ENCODE measurements at places on chromosomes 3 and 15.

GRCh38 chr3:32335365-32336112 lies 56.1 kb upstream of the CMTM7 start:
- DNase-seq, result no peak

- DNase-seq, result no peak
Measured at GRCh38 chr3:13009946-13010315, 63.3 kb downstream of the IQSEC1 start.

DNA sequence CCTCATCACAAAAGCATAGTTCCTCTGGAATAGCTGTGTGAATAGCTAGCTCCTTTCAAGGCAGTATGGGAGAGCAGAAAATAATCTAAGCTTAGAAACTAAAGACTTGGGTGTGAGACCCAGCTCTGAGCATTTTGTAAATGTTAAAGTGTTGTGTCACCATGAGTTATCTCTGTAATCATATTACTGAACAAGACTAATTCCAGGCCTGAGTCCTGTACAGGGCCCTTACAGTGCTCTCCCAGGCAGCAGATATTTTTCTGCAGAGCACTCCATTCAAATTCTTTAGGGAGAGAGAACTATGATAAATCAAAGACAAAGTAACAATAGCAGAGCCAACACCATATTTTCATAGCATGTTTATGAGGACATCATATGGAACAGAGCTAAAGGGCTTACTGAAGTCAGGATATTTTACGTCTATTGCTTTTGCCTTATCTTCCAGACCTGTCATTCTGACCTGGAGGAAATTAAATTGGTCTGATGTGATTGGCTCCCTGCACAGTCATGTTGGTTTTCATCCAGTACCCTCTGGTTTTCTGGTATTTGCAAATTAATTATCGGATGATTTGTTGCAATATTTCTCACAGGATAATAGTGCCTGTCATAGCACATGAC lies 172.6 kb upstream of the PPP2R3A start:
- DNase-seq, result no peak

DNA sequence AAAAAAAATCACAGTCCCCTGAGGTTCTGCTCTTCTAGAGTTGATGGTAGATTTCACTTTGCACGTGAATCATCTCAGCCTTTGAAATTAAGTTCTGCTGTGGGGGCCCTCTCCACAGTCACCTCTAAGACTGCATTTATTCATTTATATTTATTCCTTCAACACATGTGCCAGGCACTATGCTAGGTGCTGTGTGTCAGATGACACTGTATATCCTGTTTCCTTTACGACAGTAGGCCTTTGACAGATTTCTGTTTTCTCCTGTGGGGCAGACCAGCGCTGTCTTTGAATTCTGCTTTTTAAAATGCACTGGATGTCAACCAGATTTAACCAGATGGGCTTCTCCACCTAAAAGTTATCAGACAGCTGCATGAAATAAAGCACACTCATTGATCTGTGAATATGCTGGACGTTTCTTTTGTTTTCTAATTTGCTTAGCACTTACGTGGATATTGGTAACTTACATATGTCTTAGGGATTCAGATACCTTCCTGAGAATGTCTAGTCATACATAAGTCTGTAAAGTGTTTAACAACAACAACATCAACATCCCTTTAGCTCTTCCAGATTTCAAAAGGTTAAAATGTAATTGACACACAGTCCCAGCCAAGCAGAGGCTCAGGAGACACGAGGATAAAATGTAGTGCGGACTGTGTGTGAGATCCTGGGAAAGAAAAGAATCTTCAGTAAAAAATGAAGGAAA lies 525.5 kb upstream of the MCTP2 start:
- no peak for DNase-seq

- DNase-seq, result no peak
Measured at GRCh38 chr3:49183873-49184272, 12.5 kb downstream of the KLHDC8B start.

- no peak for DNase-seq
Measured at GRCh38 chr15:49978121-49978520, 140.9 kb downstream of the ATP8B4 start.

GRCh38 chr3:171383206-171384018 lies 76.8 kb downstream of the TNIK start:
- no peak for DNase-seq

GRCh38 chr15:42171122-42171521 lies 14.7 kb upstream of the PLA2G4F start:
- no peak for DNase-seq

DNA sequence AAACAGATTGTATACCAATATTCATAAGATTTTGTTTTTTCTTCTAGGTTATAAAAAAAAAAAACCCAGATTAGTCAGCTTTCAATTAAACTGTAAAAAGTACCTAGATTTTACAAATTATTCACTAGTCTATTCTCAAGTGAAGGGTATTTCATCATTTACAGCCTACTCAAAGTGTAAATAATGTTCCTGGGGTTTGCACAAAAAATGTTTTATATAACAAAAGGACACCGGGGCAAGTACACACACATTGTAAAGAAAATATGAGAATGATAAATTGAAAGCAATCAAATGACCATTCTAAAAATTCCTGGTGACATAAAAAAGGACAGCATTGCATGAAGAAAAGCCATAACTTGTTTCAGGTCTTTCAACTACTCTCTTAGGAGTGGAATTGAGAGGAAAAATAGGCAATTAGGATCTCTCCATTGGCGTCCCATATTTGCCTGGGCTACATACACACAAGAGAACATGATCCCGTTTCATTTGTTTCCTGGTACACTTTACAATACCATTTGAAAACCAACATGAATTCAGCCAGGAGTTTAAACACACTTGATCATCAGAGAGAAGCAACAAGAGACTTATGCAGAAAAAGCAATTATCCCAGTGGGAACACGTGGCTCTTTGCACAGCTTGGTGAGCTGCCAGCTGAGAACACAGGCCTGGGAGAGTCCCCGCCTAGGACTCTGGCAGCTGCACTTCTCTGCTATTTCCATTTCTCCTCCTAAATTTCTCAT lies 1039.2 kb downstream of the ROBO1 start:
- DNase-seq, result no peak

DNA sequence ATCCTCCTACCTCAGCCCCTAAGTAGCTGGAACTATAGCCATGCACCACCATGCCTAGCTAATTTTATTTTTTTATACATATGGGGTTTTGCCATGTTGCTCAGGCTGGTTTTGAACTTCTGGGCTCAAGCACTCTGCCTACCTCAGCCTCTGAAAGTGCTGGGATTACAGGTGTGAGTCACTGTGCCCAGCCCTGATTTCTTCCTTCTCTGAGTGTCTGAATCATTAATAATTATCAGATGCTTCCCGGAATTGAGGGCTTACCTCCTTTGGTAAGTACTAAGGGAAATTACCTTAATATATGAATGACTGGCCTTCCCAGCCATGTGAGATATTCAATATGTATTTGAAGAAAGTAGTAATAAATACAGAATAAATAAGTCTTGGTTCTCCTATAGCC lies 7.2 kb downstream of the CLPX start:
- DNase-seq, result no peak

DNA sequence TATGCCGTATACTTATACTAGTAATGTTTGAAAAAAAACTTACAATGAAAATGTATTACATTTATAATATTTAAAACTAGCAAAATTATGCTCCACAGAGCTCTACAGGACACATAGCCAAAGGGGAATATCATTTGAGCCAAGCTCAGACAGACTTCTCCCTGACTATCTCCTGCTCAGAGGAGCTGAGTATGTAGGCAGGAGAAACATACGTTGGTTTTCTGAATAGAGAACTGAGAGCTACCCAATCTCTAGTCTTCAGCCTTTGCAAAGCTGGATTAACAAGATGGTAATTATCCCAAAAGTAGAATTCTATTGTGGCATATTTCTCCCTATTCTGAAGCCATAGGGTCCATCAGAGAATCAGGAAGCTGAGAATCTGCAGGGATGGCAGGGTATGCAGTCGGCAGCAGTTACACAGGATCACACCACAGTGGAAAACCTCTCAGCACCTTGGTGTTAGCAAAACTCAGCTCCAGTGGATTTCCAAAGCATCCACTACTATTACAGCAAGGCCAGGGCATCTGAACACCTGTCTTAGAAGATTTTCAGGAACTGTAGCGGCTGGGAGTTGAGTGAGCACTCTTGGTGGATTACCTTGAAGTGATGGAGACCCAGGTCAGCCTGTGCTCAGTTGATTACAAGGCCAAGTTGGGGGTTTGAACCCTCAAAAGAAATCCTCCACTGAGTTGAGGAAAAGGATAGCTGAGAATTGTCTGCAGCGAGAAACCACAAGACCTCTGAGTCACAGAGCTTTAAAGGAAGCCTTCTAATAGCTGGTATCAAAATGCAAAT lies 30.1 kb downstream of the GPR15 start:
- DNase-seq, result no peak

GRCh38 chr3:45024542-45025255 lies 1.4 kb upstream of the CLEC3B start:
- no peak for DNase-seq

DNA sequence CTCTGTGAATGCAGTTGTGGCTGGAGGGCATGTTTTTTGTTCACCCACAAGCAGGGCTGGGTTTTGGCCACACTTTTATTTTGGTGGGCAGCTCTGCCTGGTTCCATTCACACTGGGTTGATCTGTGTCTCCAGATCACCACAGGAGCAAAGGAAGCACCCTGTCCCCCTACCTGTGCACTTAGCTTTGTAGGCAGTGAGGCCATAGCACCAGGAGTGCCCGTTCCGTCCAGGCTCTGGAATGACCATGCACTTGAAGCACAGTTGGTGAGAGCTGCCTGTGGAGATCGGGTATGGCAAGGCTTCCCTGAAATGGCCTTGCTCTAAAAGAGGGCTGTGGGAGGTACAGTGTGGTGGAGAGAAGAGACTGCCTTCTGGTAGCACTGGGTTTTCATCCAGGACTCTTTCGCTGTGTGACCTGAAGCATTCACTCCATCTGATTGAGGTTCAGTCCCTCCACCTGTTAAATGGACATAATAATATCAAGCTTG lies 31.7 kb downstream of the MINAR1 start:
- no peak for DNase-seq

DNA sequence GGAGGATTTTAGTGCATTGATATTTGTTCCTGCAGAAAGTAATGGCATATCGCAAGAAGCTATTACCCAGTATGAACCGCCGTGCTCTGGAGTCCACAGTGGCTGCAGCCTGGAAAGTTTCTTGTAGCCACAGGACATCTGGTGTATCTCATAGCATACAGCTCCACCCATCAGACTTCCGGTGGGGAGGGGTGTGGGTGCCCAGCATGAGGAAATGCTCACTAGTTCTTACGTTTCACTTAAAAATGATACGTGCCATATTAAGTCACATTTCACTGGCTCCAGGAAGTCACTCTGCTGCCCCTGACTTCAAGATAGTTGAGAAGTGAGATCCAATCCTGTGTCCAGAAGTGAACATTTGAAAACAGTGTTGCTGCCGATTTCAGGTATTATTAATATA lies 990.4 kb downstream of the GBE1 start:
- no peak for DNase-seq

GRCh38 chr3:141383555-141384129 lies 15.3 kb downstream of the ZBTB38 start:
- DNase-seq, result no peak

DNA sequence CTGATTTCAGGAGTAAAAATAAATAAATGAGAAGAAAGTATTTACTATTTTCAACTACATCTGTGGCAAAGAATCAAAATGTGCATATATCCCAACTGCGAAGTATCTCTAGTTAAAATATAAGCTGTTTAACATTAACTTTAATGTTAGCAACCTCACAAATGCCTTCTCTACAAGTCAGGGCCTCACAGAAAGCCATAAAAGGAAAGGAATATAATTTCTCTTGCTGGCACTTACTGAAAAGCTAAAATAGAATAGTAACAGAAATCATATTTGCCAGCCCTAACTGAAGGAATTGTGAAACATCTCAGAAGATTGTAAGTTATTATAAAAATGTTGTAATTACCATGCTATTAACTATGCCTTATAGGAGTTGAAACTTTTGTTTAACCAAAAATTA lies 65.1 kb upstream of the MBNL1 start:
- no peak for DNase-seq

- DNase-seq, result no peak
Measured at GRCh38 chr3:146550070-146550615, 5.7 kb upstream of the PLSCR1 start.

- DNase-seq, result no peak
Measured at GRCh38 chr3:95789111-95789510, 1025.3 kb upstream of the EPHA6 start.

All from activated CD8-positive, alpha-beta memory T cell treated with anti-CD3 and anti-CD28 coated beads for 1 hour (primary cell).